WERI-Rb-1 (cell line): ENCODE measurements at places on chromosomes 1 and 21.

GRCh38 chr1:109404838-109405237 lies 7.1 kb upstream of the SORT1 start:
- no peak for DNase-seq

- peak; percentile 90 for DNase-seq
These were observed 3.9 kb upstream of the P3R3URF start for GRCh38 chr1:46180082-46180616.

GRCh38 chr1:22537441-22538139 lies 25.7 kb upstream of the EPHA8 start:
- DNase-seq, result no peak

DNA sequence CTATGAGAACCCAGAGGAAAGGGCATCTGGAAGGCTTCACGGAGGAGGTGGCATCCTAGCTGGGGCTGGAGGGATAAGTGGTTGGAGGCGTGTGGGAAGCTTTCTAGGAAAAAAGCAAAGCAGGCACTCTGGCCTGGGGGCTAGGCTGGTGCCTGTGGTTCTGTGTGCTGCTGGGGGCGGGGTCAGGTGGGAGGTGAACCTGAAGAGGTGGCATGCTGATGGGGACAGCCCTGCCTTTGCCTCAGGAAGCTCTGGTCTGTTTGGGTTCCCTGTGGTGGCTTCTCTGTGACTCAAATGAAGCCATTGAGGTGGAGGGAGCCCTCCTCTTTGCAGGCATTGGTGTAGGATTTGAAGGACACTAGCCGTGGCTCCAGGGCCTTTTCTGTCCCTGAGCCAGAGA lies 221.6 kb upstream of the POU3F1 start:
- DNase-seq, result no peak

- DNase-seq, result no peak
These were observed 6.2 kb upstream of the EXTL1 start for GRCh38 chr1:26015358-26015757.

- DNase-seq, result no peak
These were observed 34.3 kb downstream of the AMY1C start for GRCh38 chr1:103783944-103784377.

DNA sequence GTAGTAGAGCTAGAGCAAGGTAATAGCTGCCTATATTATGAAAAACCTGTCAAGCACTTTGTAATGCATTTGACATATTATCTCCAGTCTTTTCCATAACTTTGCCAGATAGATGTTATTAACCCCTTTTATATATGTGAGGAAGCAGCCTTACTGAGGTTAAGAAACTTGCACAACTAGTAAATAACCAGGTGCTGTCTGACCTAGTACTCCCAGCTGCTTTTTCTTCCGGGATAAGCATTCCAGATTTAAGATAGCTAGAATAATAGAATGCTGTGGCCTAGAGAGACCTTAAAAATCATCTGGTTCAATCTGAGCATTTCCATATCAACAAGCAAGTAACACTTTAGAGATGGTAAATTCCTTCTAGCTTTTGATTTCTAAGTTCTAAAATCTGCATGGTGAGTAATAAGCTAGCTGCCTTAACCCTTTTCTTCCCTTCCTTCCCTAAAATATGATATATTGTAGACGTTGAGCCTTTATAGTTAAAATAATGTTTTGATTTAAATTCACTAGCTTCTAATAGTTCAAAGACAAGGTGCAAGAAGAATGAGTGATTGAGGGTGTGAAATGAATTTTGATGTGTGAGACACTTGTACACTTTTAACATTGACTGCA lies 1.8 kb downstream of the SH3GLB1 start:
- no peak for DNase-seq

- DNase-seq, result no peak
These were observed 30.0 kb downstream of the HIVEP3 start for GRCh38 chr1:41888756-41889155.

DNA sequence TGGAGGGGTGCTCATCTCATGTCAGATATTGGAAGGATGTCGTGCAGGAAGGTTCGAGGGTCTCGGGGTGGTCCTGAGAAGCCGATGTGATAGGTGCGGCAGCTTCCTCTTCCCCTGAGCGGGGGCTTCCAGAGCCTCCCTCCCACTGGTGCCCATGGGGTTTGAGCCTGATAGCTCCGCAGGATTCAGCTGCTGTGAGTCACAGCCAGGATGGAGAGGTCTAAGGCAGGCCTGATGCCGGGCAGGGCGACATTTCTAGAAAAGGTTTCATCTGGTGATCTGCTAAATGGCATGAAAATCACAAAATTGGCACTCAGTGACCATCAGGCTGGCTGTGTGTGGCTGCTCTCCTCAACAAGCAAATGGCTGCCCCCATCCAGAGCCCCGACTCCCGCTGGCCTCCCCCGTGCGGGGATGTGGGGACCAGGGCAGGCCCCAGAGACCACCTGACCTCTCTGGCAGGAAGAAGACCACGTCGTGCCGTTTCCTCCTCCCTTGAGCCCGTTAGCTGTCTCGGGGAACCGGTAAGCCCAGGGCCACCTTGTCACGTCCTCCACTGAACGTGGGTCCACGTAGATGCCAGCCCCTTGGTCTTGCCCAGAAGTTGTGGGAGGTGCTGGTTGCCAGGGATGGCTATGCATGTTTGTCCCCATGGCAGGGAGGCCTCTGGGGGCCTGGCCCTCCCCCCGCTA lies 66.1 kb downstream of the SKI start:
- no peak for DNase-seq

DNA sequence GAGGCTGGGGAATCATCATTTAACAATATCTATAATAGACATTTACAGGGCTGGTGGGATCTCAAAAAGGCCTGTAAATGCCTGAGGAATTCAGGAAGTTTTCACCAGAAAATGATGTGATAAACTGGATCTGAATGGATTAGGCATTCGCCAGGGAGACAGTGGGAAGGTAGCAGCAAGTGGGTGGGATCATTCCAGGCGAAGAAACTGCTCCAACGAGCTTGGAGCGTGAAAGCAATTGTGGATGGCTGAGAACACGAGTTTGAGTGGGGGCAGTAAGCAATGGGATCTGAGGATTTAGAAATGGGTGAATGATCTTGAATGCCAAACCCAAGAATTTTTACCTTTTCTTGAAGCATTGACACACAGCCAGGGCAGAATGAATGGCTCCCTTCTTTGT lies 8.9 kb upstream of the NDUFS5 start:
- no peak for DNase-seq

DNA sequence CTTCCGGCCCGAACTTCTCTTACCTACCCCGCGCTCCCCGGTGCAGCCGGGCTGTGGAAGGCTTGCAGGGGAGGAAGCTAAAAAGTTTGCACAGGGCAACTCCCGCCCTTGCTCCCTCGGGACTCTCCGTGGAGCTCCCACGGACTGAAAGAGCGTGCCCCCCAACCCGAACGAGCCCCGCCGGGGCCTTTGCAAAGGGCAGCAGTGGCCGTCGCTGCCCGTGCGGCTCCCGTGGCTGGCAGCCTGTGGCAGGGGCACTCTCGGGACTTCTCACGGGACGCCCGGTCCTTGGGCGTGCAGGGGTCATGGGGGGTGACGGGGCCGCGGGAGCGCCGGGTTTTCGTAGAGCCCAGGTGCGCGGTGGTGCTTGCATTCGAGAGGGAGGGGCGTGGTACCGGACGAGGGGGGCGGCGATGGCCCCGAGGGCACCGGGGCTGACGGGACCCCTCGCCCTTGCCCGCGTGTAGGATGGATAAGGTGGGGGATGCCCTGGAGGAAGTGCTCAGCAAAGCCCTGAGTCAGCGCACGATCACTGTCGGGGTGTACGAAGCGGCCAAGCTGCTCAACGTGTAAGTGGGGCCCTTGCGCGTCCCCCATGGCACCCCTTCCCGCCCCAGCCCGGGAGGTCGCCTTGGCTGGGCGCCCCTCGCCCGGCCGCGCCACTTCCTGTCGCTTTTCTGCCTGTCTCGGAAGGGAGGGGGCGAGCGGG lies 711 bp downstream of the GADD45A start:
- peak; percentile 42 for DNase-seq

- no peak for DNase-seq
These were observed 48.7 kb upstream of the LBR start for GRCh38 chr1:225476538-225476988.

- no peak for DNase-seq
These were observed 90.2 kb upstream of the VAMP3 start for GRCh38 chr1:7680955-7681268.
